Lower leg skin (tissue), 4 donors: ENCODE measurements at places on chromosomes 3 and 15. TPM values are rescaled to one million over a fixed set of nuclear protein-coding genes. Genes with fewer than 3 reads are reported as not detected.

The RAD18 gene
- 10.9 TPM for total RNA-seq

The A4GNT gene
- not detected for total RNA-seq

The HRG gene
- 0.10 TPM for total RNA-seq

The LYZL4 gene
- not detected for total RNA-seq

The EPHB1 gene
- total RNA-seq: 14.0 TPM

The ESYT3 gene
- 49.2 TPM for total RNA-seq

The SRGAP3 gene
- total RNA-seq: 18.5 TPM

The NANOGP8 gene
- 1.5 TPM for total RNA-seq

The CCNB2 gene
- total RNA-seq: 5.4 TPM

The LSAMP gene
- total RNA-seq: 2.8 TPM

The TTC23 gene
- total RNA-seq: 21.4 TPM

The LRRC2 gene
- total RNA-seq: 3.5 TPM

The CCR8 gene
- not detected for total RNA-seq

The GOLGA8J gene
- not detected for total RNA-seq

The MCTP2 gene
- 19.3 TPM for total RNA-seq

The ACKR2 gene
- 4.2 TPM for total RNA-seq

The PTPRG gene
- total RNA-seq: 15.6 TPM
